ENCODE measurements at places on chromosomes 7 and 10.

- DNase-seq: no peak
Measured at GRCh38 chr10:110207011-110207804, at the start of gene MXI1. Gene MXI1, plus strand, starts transcription at chr10:110207605. Its CDS starts 204 bp downstream, at chr10:110207809.

- no peak for DNase-seq
Measured at GRCh38 chr7:122913608-122914007, 27.3 kb upstream of the CADPS2 start.

DNA sequence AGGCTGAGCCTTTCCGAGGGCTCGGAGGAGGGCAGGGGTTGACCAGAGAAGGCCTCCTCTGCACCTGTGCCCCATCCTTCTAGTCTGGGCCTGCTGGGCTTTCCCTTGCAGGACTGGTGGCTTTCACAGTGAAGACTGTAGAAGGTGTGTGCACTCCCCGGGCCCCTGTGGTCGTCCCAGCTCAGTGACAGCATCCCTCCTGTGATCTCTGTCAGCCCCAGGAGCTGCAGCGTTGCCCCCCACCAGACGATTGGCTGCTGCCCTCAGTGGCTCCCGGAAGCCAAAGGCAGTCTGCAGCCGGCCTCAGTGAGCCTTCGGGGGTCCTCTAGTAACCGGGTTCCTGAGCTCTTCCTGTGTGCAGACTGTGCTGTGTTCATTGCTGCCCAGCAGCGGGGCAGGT is 69.4 kb upstream of the EN2 start:
- no peak for DNase-seq

GRCh38 chr7:23247603-23248335 is 1.2 kb downstream of the GPNMB start:
- DNase-seq: no peak

DNA sequence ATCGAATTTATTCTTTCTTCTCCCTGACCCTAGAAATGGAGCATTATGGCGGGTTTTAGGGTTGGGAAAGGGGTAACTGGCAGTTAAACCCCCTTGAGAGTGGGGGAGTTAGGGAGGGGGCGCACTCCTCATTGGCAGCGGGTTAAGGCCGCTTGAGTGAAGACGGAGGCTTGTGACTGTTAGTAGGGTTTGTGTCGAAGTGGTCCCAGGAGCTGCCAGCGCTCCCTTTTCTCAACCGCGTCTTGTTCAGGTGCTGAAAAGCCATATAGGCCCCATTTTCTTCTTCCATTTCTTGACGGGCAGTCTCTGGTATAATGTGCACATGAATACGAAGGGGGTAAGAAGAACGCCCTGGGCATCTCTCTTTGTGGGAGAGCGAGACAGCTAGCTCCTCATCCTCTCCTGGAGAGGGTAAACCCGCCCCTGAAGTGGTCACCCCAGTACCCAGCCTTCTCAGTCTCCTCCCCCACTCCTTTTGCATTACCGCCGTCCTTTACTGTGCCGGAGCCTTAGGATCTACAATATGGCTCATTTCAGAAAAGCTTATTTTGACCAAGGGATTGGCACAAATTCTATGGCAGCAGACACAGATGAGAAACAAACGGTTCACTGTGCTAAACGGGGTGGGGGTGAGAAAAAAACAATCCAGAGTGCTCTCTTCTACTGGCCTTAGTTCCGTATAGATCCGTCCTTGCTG is 836 bp downstream of the KMT2E start:
- DNase-seq: peak; percentile 35

- DNase-seq: no peak
Measured at GRCh38 chr7:55019191-55019690, 424 bp downstream of the EGFR start.

DNA sequence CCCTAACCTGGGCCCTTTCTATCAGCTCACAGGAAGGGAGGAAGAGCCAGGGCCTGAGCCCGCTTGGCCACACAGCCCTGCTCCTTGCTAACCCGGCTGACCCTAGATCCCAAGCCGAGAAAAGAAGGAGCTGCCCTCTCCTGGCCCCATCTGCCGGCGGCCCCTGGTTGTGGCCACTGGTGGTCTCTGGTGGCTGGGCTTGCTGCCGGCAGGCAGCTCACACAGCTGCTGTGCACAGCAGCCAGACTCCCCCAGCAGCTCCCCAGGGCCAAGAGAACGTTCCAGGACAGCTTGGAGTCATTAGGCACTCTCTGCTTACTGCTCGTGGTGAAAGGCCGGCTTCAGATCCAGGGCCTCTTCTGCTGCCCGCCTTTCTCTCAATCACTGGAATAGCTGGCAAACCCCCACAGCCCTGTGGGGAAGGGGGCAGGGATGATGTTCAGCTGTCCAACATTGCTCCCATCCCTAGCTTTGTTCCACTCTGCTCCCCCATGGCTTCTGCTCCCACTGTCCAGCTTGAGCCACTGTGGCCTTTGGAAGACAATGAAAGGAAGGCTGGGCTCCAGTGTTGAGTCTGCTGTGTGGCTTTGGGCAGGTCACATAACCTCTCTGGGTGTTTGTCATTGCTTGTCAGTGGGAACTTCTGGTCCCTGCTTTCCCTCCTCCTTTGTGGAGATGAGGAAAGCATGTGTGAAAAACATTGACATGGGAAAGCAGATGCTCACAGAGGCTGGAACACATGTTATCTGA is 35.4 kb upstream of the COL13A1 start:
- DNase-seq: no peak

DNA sequence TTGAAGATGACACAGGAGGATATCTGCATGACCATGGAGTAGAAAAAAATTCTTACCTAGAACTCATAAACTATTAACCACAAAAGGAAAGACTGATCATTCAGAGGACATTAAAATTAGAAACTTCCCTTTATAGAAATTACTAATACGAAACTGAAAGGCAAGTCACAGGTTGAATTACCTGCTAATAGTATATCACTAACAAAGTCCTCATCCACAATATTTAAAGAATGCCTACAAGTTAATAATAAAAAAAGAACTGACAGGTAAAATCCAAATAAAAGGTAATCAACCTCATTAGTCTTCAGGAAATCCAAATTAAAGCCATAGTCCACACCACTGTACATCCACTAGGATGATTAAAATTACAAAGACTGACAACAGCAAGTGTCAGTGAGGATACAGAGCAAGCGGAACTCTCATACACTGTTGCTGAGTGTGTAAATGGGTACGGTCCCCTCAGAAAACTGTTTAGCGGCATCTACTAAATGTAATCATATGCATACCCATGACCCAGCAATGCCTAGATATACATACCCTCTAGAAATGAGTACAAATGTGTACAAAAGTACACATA is 71.2 kb downstream of the ARHGAP21 start:
- DNase-seq: no peak

DNA sequence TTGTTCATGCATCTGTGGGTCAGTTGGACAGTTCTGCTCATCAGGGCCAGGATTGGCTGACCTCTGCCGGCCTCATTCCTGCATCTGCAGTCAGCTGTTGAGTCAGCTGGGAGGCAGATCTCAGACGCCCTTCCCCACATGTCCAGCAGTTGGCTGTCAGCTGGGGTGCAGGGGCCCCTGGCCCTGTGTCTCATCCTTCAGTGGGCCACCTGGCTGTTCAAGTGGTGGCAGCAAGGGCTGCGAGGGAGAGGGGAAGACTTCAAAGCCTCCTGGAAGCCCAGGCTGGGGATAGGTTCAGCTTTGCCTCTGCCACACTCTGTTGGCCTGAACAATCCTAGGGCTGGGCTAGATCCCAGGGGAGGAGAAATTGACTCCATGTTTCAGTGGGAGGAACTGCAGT is 33.2 kb downstream of the TACR2 start:
- no peak for DNase-seq

- no peak for DNase-seq
Measured at GRCh38 chr10:64040781-64041180, 519.6 kb downstream of the REEP3 start.

DNA sequence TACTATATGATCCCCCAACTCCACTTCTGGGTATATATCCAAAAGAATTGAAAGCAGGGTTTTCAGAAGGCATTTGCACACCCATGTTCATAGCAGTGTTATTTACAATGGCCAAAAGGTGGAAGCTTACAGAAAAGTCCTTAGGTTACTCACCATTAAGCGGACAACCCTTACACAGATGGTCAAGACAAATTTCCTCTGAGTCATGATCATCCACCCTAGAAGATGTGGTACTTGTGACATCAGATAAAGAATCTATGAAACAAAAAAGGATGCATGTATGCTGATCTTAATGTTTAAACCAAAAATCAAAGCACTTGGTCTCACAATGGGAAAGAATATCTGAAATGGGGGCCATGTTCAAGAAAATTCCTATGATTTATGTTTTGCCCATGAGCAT is 31.1 kb downstream of the ZC3HAV1 start:
- no peak for DNase-seq

GRCh38 chr7:77370606-77371005 is 45.5 kb downstream of the GSAP start:
- no peak for DNase-seq

GRCh38 chr7:32476816-32477648 is 13.1 kb downstream of the LSM5 start:
- no peak for DNase-seq

GRCh38 chr7:121002757-121003200 is 14.3 kb downstream of the CPED1 start:
- DNase-seq: no peak

DNA sequence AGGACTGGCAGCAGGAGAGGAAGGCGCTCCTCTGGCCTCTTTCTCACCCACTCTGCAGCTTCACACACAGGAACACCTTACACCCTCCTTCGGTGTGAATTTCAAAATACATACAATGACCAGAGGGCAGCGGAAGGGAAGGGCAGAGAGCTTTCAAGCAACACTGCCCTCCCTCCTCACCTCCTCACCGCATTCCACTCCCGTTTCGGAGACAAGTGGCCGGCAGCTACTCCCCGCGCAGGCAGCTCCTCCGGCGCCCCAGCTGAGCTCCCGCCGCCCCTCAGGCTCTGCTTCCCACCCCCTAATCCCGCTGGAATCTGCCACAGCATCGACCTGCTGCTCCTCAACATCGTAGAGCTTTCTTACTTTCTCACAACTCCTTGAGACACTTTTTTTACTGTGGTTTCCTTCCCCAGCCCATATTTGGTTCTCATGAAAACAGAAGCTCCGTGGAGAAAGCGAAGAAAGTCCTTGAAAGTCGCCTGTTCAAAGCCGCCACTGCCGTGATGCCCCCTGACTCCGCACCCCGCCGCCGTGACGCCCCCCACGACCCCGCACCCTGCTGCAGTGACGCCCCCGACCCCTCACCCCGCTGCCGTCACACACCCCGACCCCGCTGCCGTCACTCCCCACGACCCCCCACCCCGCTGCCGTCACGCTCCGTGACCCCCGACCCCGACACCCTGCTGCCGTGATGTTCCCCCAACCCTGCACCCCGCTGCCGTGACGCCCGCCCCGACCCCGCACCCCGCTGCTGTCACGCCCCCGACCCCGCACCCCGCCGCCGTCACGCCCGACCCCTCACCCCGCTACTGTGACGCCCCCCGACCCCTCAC is 14.6 kb upstream of the GPER1 start:
- DNase-seq: no peak

GRCh38 chr10:91206427-91206826 is 14.0 kb upstream of the PCGF5 start:
- no peak for DNase-seq

DNA sequence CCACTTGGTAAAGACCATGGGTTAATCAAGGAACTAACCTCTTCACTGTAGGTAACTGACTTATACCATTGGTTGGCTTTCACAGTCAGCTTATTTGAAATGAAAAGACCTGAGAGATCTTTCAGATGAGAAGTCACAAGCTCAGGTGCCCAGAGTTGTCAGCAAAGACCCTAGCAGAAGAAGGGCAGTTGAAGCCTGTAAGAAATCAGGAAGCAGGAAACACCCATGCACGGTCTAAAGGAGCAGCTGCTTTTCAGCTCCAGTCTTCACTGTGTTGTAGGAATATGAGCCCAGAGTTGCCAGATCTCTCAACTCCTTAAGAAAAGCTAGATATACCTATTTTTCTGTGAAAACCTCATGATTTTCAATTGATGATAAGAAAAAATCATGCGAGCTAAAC is 130.0 kb downstream of the ARID5B start:
- no peak for DNase-seq

DNA sequence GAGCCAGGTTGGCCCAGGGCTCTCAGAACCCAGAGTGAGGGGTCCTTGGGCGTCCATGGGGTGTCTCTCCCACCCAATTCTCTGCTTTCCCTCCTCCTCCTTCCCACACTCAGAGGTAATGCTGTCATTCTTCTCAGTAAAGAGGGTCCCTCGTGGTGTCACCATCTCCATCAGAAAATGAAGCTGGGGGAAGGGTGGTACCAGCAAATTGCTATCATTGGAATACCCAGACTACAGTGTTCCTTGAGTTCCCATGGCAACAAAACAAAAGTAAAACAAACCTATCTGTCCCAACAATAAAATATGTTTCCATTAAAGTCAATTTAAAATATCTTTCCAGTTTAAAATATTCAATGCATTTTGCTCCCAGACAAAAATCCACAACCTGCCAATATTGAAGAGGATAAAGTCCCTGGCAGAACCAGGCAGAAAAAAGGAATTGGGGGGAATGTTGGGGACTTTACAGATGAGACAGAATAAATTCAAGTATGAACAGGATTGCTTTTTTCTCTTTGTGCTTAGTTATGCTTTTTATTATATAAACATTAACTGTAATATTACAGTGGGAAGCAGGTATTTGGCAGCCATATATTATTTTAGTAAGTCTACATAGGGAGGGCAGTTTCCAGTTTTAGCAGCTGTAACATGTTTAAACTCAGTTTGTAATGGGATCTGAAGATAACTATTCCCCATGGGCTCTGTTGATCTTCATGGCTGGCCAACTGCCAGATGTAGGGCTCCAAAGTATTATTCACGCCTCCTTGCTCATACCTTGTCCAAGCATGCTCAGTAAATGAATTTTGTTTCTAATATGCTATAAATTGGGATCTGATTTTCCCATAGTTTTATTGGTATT is 182.1 kb downstream of the ARID5B start:
- no peak for DNase-seq

DNA sequence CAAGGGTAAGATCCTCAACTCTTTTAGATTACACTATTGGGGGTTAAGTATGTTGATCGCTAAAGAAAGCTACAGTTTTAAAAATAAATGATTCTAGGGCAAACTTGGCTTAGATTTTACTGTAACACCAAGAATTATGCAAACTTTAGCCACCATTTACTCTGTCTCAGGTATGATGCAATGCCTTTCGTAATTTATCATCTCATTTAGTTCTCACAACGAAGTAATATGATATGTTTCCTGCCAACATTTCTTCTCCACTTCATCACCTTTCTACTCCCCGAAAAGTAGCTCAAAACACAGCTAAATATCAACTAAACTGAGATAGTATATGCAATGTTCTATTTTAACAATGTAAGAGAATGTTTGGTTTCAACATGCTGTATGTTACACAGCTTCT is 21.1 kb downstream of the FAM133B start:
- DNase-seq: no peak

Measured in activated T-cell treated with anti-CD3 and anti-CD28 coated beads for 1 hour (primary cell).